Stimulated activated CD4-positive, alpha-beta T cell treated with anti-CD3 and anti-CD28 coated beads, Interleukin-12 subunit alpha, Interleukin-12 subunit beta, amount 100 ng/mL, for 24 hours (primary cell): ENCODE measurements at places on chromosomes 7 and 10.

DNA sequence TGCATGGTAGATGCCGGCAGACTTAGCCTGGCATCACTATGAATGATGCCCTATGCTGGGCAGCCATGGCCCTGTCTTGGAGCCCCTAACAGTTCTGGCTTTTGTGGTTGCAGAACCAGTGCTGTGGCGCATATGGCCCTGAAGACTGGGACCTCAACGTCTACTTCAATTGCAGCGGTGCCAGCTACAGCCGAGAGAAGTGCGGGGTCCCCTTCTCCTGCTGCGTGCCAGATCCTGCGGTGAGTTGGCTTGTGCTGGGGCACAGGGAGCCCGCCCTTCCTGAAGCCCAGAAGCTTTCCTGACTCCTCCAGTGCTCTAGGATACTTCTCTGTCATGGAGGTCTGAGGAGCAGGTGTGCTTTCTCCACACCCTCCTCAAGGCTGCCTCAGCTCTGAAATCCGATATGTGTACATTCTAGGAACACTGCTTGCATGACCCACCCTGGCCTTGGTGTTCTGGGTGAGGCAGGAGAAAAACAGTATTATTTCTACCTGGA is 25.6 kb upstream of the SH2D4B start:
- DNase-seq, result no peak

- no peak for DNase-seq
Measured at GRCh38 chr7:22565315-22565811, 65.4 kb upstream of the STEAP1B start.

DNA sequence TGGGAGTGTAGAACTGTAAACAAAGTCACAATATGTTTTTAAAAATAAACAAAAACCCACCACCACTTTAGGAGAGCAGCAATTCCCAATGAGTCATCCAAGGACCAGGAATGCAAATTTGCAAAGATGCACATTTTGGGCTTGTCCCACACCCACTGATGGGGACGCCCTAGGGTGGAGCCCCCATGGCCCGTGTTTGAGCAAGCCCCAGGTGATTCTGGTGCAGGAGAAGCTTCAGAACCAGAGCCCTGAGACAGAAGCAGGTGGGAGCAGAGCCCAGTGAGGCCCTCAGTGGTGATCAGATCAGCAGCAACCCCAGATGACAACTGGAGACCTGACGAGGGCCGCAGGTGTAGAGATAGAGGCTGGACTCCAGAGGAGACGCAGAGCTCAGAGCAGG is 55.1 kb upstream of the PFKP start:
- no peak for DNase-seq

- DNase-seq, result no peak
Measured at GRCh38 chr10:91294134-91294906, 73.9 kb downstream of the PCGF5 start.

DNA sequence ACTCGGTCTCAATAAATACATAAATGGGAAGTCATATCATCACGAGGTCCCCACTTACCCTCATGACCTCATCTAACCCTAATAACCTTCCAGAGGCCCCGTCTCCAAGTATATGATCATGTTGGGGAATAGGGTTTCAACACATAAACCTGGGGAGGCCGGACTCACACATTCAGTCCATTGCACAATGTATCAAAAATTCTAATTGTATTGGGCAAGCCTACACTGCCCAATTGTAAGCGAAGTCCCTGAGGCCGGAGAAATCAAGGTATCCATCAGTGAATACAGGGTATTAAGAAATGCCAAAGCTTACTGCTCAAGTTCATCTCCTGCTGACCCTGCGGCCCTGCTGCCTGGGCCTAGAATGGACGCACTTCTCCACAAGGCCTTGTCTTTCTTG is 69.6 kb downstream of the PARP12 start:
- no peak for DNase-seq

- no peak for DNase-seq
Measured at GRCh38 chr10:69480068-69480412, 28.8 kb downstream of the TSPAN15 start.
